ENCODE measurements at places on chromosomes 2 and 18.
A peak's percentile ranks its signal among the peaks of the same experiment; 100 is the strongest.

- no peak for DNase-seq
- H3K27ac ChIP-seq = no peak overlapping the region
- no peaks in the 10 kb centered on the region for H3K27me3 ChIP-seq
- H3K36me3 ChIP-seq = no peaks in the 10 kb centered on the region
- H3K4me1 ChIP-seq = no peaks in the 10 kb centered on the region
- H3K4me3 ChIP-seq = no peak overlapping the region
Observed at GRCh38 chr2:83873110-83873509, 586.0 kb downstream of the SUCLG1 start.

GRCh38 chr2:181203916-181204315 lies 223.5 kb downstream of the UBE2E3 start:
- H3K4me1 ChIP-seq = no peaks in the 10 kb centered on the region
- H3K27me3 ChIP-seq = no peaks in the 10 kb centered on the region
- H3K27ac ChIP-seq = no peak overlapping the region
- no peaks in the 10 kb centered on the region for H3K36me3 ChIP-seq
- H3K4me3 ChIP-seq = no peak overlapping the region
- DNase-seq = no peak

DNA sequence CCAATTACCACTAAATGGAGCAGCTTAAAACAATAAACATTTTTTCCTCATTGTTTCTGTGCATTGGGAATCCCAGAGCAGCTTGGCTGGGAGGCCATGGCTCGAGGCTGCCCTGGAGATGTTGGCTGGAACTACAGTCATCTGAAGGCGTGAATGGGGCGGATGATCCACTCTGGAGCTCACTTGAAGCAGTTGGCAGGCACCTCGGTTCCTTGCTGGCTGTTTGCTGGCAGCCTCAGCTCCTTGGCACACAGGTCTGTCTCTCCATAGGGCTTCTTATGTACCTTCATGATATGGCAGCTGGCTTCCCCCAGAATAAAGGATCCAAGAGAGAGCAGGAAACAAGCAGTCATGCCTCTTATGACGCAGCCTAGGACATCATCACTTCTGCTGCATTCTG lies 227.0 kb upstream of the COPS8 start:
- H3K27ac ChIP-seq = no peak overlapping the region
- no peaks in the 10 kb centered on the region for H3K36me3 ChIP-seq
- H3K27me3 ChIP-seq = no peaks in the 10 kb centered on the region
- H3K4me1 ChIP-seq = no peaks in the 10 kb centered on the region

GRCh38 chr2:217597681-217598080 lies 405.1 kb downstream of the TNS1 start:
- no peaks in the 10 kb centered on the region for H3K4me1 ChIP-seq
- no peak overlapping the region for H3K27ac ChIP-seq
- H3K36me3 ChIP-seq = no peaks in the 10 kb centered on the region
- no peak for DNase-seq
- H3K27me3 ChIP-seq = no peaks in the 10 kb centered on the region

GRCh38 chr2:186575302-186575701 lies 14.6 kb upstream of the ITGAV start:
- H3K4me3 ChIP-seq = no peak overlapping the region
- no peaks in the 10 kb centered on the region for H3K36me3 ChIP-seq
- no peak for DNase-seq
- no peaks in the 10 kb centered on the region for H3K27me3 ChIP-seq

- H3K27ac ChIP-seq = peak overlapping the region; percentile 65
- peaks cover 24% of the 10 kb centered on the region for H3K4me1 ChIP-seq
Observed at GRCh38 chr2:239775623-239776435, 249.3 kb downstream of the NDUFA10 start.

DNA sequence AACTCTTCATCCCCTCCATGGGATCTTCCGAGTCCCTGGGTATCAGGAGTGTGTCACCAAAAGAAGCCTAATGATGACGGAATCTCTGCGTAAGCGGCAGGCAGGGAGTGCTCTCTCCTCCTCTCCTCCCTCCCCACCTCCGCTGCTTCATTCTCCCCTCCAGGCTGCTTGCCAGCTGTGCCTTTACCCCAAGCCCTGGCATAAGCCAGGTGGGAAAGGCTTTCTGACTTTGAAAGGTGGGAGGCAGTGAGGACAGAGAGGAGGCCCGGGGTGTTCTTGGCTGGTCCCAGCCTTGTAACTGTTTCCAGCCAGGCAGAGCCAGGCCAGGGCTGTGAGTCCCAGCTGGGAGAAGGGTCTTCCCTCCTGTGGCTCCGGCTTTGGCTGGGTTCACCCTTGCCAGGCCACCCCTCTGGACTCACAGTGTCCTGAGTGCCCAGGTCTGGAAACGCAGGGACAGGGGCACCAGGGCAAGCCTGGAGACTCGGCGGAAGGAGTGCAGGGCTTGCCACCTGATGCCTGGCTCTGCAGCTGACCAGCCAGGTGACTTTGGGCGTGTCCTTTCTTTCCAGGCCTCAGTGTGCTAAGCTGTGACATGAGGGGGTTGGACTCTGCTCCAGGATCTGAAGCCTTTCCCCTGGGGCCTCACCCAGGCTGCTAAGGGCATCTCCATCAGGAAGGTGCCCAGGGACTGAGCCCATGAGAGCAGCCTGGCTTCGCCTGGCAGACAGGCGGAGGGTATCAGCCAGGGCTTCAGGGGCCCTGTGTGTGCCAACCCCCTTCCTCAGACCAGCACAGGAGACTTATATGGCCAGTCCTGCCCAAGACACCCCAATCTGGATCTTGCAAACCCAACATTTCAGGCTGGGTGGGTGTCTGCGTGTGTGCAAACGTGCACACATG lies 32.7 kb upstream of the HPCAL1 start:
- H3K4me3 ChIP-seq = no peak overlapping the region
- H3K36me3 ChIP-seq = no peaks in the 10 kb centered on the region
- H3K27ac ChIP-seq = no peak overlapping the region
- no peaks in the 10 kb centered on the region for H3K27me3 ChIP-seq
- H3K4me1 ChIP-seq = peaks cover 20% of the 10 kb centered on the region
- DNase-seq = peak; percentile 71

GRCh38 chr2:159758686-159759085 lies 39.3 kb downstream of the CD302 start:
- peaks cover 100% of the 10 kb centered on the region for H3K36me3 ChIP-seq
- H3K27me3 ChIP-seq = no peaks in the 10 kb centered on the region
- H3K4me1 ChIP-seq = peaks cover 3% of the 10 kb centered on the region
- DNase-seq = no peak

DNA sequence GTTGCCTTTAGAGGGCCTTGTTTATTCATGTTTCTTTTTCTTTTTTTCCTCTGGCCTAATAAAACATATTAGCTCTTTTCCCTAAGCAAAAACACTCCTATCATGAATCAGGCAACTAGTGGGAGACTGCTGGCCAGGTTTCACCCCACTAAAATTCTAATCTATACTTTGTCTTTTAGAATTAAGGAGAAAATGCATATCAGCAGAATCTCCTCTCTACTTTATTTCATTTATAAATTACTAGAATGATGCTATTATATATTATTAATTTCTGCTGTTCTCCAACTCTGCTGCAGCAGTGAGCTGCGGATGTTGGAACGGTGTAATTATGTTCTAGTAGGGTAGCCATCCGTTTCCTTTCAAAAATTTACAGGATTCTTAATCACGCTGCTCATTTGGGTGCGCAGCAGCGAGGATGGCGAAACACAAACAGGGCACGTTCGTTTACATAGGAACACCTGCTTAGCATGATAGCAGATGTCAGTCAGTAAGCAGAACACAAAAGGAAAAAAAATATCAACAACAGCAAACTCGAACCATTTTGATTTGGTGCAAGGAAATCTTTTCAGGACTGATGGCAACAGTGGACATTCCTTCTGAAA lies 30.5 kb downstream of the ZEB2 start:
- H3K4me3 ChIP-seq = no peak overlapping the region
- peaks cover 69% of the 10 kb centered on the region for H3K4me1 ChIP-seq
- DNase-seq = no peak
- peaks cover 4% of the 10 kb centered on the region for H3K36me3 ChIP-seq

DNA sequence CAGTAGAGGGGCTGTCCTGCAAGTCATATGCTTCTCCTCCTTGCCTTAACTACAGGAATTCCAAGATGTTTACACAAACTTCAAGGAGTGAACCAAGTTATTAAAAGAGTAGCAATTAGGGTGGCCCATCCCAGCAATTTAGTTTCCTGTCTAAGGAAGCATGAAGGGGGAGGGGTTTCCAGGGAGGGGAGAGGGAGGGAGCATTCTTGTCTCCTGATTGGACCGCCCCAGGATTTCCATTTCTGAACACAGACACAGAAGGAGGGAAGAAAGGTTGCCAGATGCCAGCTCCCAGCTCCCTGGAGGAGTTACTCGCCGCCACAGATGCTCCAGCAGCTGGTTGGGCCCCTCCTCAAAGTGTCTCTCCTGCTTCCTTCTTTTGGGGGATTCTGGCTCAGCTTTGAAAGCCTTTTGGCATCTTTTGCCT lies 107.6 kb downstream of the TRIB2 start:
- H3K36me3 ChIP-seq = no peaks in the 10 kb centered on the region
- peak overlapping the region; percentile 39 for H3K27ac ChIP-seq
- DNase-seq = no peak

DNA sequence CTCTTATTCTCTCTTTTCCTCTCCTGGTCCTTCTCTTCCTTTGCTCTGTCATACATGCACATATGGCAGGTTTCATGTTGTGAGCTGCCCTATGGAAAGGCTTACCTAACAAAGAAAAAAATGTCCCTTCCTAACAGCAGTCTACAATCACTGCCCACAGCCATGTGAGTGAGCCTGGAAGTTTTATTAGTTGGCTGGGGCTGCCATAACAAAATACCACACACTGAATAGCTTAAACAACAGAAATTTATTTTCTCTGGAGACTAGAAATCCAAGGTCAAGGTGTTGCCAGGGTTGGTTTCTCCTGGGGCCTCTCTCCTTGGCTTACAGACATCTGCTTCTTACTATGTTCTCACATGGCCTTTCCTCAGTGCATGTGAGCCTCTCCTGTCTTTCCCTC lies 142.1 kb downstream of the TRIB2 start:
- H3K4me1 ChIP-seq = peaks cover 44% of the 10 kb centered on the region
- H3K4me3 ChIP-seq = no peak overlapping the region
- no peaks in the 10 kb centered on the region for H3K36me3 ChIP-seq
- no peak for DNase-seq
- no peak overlapping the region for H3K27ac ChIP-seq

DNA sequence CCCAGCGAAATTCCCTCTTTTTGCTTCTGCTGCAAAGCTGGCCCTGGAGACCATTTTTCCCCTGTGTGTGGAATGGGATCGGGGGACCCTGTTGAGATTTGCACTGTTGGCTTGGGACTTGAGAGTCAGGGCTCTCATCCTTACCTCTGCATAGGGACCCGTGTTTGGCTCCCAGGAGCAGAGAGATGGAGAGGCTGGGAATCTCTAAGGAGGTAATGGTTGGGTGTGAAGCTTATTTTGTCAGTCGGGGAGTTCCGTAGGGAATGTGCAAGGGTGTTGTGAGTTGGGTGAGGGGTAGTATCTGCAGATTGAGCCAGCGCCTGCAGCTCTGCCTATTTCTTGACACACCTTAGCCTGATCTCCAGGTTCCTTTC lies 4.5 kb downstream of the GATA6 start:
- H3K36me3 ChIP-seq = no peaks in the 10 kb centered on the region
- no peak for DNase-seq
- peaks cover 2% of the 10 kb centered on the region for H3K27me3 ChIP-seq
- H3K27ac ChIP-seq = peak overlapping the region; percentile 88
- no peak overlapping the region for H3K4me3 ChIP-seq
- H3K4me1 ChIP-seq = peaks cover 25% of the 10 kb centered on the region

GRCh38 chr2:60839126-60839813 lies 42.1 kb upstream of the REL start:
- H3K4me3 ChIP-seq = no peak overlapping the region
- H3K36me3 ChIP-seq = no peaks in the 10 kb centered on the region
- peaks cover 37% of the 10 kb centered on the region for H3K4me1 ChIP-seq
- no peak overlapping the region for H3K27ac ChIP-seq
- H3K27me3 ChIP-seq = no peaks in the 10 kb centered on the region

DNA sequence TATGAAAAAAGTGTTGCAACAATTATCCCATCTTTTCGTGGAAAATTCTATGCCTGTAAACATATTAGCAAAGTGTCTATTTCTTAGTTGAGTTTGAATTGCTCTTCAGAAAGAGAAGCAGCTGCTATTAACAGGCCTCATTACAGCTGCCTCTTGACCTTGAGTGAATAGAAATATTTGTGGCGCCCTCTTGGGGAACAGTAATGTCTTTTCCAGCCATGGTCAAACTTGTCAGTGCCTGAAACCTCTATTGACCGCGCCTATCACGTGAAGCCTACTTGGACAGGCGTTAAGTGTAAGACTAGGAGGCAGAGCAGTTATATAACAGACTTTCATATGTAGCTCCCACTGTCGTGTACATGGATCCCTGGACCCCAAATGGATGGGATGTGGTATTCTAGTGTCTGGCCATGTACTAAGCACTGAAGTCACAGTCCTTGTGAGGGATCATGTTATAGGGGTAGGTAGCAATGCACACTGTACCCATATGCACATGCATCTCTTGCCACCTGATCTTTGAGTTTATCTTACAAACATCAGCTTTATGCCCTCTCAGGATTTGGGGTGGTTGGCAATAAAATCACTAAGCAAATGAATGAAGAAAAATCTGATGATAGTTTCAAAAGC lies 245.0 kb downstream of the PTGR3 start:
- no peak overlapping the region for H3K4me3 ChIP-seq
- no peaks in the 10 kb centered on the region for H3K27me3 ChIP-seq
- no peak overlapping the region for H3K27ac ChIP-seq
- no peak for DNase-seq

GRCh38 chr2:122166820-122167219 lies 411.4 kb downstream of the TSN start:
- DNase-seq = peak; percentile 61
- no peak overlapping the region for H3K27ac ChIP-seq
- no peak overlapping the region for H3K4me3 ChIP-seq

GRCh38 chr2:150729495-150729955 lies 242.1 kb upstream of the RND3 start:
- H3K27ac ChIP-seq = no peak overlapping the region
- no peaks in the 10 kb centered on the region for H3K36me3 ChIP-seq
- no peaks in the 10 kb centered on the region for H3K27me3 ChIP-seq
- no peak for DNase-seq
- no peaks in the 10 kb centered on the region for H3K4me1 ChIP-seq
- H3K4me3 ChIP-seq = no peak overlapping the region

GRCh38 chr18:8978394-8978793 lies 124.1 kb upstream of the NDUFV2 start:
- DNase-seq = no peak
- H3K4me1 ChIP-seq = peaks cover 5% of the 10 kb centered on the region
- H3K27me3 ChIP-seq = no peaks in the 10 kb centered on the region
- no peak overlapping the region for H3K4me3 ChIP-seq
- no peaks in the 10 kb centered on the region for H3K36me3 ChIP-seq
- no peak overlapping the region for H3K27ac ChIP-seq

DNA sequence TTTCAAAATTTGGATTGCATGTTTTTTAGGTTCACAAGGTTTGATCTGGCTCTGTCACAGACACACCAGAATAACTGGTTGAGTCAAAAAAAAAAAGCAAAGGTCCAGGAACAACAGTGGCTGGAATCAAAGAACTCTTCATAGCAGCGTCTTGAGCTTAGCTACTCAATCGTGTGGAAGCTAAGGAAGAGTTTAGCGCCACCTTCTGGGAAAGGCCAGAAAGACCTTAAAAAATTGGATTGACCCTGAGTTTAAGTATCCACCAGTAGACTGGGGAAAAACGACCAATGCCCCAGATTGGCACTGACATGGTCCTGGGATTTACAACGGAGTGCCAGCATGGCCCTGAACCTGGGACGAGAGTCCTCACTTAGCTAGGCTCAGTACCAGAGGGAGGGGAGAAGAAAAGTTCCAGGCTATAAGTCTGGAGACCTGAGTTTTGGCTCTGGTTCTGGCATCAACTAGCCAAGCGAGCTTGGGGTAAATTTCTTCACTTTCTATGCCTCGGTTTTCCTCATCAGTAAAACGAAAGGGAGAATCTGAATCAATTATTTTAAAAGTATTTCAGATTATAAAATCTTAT lies 71.1 kb upstream of the TFCP2L1 start:
- no peaks in the 10 kb centered on the region for H3K4me1 ChIP-seq
- H3K27me3 ChIP-seq = no peaks in the 10 kb centered on the region
- H3K4me3 ChIP-seq = no peak overlapping the region
- DNase-seq = no peak
- H3K36me3 ChIP-seq = peaks cover 100% of the 10 kb centered on the region
